ENCODE measurements at places on chromosomes 11 and 22.

- no peak for DNase-seq
Observed at GRCh38 chr11:64314805-64315561, 2.4 kb downstream of the TRMT112 start.

DNA sequence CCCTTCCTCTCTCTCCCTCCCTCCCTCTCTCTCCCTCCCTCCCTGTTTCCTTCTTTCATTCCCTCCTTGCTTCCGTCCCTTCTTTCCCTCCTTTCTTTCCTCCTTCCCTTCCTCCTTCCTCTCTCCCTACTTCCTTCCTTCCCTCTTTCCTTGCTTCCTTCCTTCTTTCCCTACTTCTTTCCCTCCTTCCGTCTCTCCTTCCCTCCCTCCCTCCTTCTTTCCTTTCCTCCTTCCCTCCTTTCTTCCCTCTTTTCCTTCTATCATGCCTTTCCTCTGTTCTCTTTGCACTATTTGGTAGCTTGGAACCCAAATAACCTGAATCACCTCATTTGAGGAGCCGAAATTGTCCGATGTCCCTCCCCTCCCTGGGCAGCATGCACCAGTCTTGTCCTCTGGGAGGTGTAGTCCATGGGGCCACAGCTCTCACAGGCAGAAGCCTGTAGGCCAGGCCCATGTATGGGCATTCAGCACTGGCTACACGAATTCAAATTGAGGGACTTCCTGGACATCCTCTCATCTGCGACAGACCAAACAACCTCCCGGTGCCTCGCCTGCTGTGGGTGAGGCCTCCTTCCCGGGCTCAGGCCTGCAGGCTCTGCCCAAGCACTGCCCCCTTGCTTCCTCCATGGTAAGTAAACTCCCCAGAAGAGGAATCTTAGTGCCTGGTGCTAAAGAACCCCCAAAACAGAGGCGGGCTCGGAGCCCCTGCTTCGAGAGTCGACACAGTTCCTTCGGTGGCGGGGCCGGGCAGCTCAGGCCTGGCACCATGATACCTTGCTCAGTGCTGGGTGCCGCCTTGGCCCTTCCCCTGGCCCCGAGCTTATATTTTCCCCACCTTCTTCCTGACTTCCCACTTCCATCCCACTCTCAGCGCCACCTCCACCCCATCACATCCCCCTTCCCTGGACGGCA lies 454.1 kb upstream of the CADM1 start:
- no peak for DNase-seq

DNA sequence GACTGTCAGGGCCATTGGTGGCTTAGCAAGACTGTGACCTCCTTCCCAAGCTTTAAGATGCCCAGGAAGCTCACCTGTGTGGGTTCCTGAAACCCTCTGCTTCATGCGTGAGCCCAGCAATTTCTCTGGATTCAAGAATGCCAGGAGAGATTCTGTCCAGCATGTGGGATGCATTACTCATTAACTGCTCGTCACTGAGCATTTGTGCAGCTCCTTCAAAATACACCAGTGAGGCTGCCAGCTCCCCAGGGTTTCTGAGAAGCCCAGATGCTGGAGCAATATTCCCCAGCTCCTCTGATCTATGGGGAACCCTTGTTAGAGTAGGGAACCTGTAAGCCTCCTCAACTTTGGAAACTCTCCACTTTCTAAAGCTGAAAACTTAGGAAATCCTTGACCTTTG lies 126.5 kb downstream of the CHST1 start:
- DNase-seq: no peak

DNA sequence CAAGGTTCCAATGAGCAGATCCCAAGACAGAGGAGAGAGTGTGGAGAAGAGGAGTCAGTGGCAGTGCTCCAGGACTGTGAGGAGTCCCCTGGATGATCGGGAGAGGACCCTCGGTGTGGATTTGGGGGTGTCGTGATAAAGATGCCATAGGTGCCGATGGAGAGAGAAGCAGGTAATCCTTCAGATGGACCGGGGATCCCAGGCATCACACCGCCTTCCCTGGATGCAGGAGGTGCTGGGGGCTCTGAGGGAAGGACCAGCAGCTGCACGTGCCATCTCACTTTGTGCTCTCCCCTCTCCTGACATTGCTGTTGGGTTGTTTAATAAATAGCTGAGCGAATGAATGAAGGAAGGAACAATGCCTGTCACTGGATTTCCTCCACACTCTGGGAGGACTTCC lies 744.1 kb downstream of the BRD1 start:
- DNase-seq: no peak

All from progenitor cell of endocrine pancreas (in vitro differentiated cells).